DMS 273 treated with DMSO at 0.1 percent for 48 hours (cell line): ENCODE measurements at places on chromosomes 4 and X.
A peak's percentile ranks its signal among the peaks of the same experiment; 100 is the strongest.

GRCh38 chrX:139784807-139785206 is 76.8 kb upstream of the MCF2 start:
- no peak for DNase-seq

- DNase-seq = peak; percentile 43
These were observed at the start of gene MAGEH1 for GRCh38 chrX:55451990-55452832. Gene MAGEH1 (plus strand): TSS chrX:55452127. CDS start chrX:55452375, 248 bp downstream.

DNA sequence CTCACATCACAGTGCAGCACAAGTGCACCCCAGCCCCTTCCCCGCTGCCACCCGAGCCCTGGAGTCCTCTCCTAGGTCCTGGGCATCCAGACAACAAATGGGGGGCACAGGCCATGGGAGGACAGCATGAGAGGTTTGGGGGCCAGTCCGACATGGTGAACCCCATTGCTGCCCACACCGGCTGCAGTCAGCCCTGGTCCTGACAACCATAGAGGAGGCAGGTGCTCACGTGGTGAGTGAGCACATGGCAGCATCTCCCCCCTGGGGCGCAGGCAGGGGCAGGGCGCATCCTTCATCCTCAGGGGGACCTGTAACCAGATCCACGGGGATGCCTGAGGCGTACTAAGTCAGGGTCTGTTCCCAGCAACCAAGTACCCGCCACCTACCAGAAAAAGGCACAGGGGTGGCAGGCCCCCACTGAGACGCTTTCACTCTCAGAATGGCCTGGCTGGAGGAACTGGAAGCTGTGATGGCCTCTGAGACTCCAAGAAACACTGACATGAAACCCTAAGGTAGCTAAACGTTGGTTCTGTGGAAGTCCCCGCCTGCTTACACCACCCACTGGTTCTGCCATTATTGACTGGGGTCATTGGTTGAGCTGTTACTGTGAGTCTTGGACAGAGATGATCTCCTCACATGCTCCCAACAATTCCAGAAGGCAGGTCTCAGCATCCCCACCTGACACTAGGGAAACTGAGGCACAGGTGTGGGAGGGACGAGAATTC is 6.5 kb downstream of the ZFYVE28 start:
- no peak for DNase-seq

- DNase-seq = no peak
These were observed 52.6 kb upstream of the UNC5C start for GRCh38 chr4:95601356-95601755.

DNA sequence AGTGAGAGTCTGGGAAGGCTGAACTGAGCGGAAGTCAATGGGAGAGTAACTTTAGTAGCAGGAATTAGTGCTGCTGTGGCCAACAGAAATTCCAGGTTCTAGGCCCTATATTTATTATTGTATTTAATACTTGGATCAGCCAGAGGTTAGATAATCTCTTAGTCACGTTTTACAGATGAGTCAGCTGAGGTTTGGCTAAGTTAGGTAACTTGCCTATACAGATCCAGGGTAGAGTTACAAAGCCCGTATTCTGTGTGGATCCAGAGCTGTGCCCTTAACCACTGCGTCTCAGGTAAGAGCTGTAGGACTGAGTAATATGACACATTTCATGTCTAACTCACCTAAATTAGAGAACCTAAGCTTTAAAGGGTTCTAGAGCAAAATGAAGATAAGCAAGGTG is 20.5 kb downstream of the PSMD10 start:
- no peak for DNase-seq

DNA sequence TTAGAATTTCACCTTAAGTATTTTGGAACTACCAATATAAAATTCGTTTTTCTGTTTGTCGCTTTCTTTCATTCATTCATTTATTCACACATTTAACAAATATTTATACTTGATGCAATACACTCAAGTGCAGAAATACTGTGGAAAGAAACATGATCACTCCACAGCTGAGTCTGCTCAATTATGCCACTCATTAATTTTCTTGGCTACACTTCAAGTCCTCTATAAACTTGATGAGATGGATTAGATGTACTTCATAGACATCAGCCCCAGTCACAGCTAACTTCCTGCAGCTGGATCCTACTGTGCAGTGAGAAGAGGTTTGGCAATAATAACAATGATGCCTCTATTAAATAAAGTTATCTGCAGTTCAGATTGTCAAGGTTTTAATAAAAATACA is 208.1 kb downstream of the PDGFC start:
- DNase-seq = peak; percentile 7
